NCI-H1105 (cell line): ENCODE measurements at places on chromosomes 6 and 20.

DNA sequence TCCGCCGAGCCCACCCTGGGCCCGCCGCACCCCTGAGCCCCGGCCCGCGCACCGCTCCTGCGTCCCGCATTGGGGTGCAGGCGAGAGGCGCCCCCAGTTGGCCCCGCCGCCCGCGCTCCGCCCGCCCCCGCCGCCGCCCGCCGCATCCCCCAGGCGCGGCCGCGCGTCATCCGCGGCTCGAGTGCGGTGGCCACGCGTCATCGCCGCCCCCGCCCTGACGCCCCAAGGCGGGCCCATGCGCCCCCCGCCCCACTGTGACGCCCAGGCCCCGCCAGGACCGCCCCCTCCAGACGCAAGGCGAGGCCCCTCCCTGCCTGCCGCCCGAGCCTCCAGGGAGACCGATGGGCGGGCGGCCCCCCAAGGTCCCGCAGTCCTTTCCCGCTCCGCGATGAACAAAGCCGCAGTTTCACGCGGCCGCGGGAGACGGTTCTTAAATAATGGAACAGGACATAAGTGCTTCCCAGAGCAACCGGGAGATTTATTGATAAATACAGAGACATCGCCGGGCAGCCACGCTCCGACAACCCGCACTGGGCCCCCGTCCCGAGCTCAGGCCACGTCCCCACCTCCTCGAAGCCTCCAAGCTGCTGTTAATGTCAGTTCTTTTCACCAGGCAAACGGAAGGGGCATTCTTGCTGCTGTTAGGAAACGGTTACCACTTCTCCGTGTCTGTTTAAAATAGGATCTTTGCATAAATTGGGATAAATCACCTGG, at the start of gene ANKRD60:
ANKRD60 (minus strand) TSS at position 170 of the 714 bp plus-strand sequence; CDS start at position 170, 0 bp downstream.
- DNase-seq, result no peak

DNA sequence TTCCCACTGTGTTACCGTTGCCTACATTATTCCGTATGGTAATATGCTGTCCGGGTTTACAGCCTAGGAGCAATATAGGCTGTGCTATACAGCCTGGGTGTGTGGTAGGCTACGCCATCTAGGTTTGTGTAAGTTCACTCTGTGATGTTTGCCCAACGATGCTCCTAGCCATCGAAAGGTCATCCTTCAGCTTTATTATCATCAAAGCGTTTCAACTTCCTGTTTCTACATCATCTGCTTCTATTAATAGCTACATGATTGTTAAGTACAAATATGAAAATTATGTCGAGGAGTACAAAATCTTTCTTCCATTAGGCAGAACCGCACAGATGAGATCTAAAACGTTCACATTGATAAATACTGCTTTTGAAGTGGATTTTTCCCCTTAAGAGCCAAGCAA, 69.9 kb downstream of the PPP1R14C start:
- DNase-seq, result no peak

- DNase-seq, result no peak
Observed at GRCh38 chr6:70821751-70822150, 135.1 kb downstream of the B3GAT2 start.

DNA sequence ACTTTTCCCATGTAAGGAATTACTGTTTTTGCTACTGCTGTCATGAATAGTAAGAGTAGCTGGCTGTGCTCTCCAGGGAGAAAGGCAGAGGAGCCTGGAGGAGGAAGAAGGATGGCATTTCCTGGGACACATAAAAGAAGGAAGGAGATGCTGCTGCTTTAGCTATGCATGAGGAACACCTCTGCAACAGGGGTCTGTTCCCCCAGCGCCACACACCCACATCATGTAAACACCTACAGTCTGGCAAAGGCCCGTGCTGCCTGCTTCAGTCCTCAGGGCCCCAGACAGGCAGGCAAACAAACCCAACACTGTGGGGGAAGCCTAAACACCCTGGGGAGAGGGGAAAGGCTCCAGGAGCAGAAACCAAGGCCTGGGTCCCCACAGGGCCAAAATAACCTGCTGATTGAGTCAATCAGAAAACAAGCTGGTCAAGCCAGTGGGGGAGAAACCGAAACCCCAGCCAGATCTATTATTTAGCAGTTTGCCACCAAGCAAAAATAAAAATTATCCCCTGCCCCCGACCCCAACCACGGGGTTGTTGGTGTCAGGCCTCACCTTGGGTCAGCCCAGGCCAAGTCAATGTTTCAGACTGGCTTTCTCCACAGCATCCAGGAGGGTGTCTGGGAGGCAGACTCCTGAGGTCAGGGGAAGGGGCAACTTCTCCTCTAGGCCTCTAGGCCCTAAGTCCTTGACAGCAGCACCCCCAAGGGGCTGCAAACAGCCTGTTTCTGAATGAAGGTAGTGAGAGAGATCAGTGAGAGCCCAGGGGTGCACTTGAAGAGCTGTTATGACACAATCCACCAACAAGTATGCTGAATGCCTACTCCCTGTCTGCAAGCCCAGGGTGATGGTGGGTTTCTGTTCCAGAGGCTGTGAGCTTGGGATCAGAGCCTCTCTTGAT, 34.6 kb upstream of the SCUBE3 start:
- DNase-seq, result no peak

DNA sequence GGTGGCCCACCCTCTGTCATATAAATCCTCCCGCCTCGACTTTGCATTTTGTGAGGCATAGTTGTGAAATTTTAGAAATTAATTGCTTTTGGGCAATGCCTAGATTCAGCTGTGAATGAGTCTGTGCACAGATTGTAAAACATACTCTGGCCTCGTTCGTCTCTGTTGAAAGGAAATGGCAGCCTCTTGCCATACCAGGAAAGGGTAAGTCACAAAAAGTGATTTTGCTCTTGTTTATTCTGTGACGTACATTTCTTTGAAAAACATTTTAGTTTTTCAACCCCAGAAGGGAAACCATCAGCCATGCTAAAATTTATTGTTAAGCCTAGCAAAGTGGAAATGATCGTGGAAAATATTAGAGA, 15.3 kb upstream of the EXOC2 start:
- DNase-seq, result no peak

DNA sequence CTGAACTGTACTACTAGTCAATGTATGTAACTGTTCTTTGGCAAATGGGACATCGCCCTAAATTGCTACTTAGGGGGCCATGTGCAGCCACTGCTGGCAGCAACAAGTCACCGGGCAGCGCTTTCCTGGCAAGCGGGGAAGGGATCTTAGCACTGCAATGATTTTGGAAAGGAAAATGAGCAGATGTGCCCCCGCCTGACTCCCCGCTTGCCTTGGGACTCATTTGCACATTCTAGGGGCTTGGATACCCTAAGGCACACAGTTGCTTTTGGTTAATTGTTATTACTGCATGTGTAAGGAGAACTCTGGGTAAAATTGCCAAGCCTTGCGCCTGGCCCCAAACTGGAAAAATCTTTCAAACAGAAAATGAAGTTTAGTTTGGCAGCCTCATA, 32.2 kb downstream of the CD83 start:
- DNase-seq, result no peak

DNA sequence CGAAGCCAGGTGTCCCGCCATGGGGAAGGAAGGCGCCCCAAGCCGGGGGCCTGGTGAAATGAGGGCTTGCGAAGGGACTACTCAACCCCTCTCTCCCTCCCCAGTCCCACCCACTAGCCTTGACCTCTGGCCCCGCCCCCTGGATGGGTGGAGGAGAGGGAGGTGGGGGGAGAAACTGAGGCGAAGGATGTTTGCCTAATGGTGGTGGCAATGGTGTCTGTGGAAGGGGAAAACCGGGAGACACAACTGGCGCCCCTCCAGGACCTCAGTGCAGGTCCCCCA, at the start of gene POU5F1:
POU5F1 (minus strand) TSS at position 83 of the 282 bp plus-strand sequence; CDS start at position 21, 62 bp downstream.
- DNase-seq, result no peak

DNA sequence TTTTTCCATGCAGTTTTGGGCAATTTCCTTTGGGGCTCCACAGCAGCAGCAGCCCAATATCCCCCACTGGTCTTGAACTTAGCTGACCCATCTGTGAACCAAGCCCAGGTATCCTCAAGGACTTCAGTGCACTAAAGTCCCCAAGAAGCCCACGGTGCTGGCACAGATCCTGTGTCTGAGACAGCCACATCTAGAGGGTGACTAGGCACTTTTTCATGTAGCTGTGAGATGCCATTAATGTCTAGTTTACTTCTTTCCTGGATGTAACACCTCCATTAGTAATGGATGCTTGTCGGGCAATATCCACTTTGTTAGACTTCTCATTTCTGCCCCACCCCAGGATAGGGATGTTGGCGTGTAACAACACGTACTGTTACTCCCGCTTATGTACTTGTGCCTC, 176.2 kb upstream of the PROKR2 start:
- DNase-seq, result no peak

DNA sequence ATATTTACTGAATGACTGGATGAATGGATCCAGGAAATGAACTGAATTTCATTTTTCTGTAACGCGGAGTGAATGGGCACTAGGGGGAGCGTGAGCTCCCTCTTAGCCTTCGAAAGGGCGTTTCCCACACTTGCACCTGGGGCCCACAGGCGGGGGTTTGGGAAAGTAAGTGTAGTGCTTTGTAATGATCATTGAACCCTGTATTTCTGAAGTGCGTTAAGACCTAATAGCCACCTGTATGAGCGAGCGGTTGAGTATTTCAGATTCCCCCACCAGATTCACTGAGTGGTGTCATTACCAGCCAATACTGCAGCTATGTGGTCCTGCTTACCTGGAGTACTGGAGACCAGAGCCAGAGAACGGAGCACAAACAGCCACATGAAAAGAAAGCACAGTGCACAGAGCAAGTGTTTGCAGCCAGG, 10.5 kb downstream of the SYTL3 start:
- DNase-seq, result peak; percentile 98

- DNase-seq, result no peak
Observed at GRCh38 chr20:57465486-57465885, 59.5 kb downstream of the CTCFL start.

GRCh38 chr20:51162015-51162414, 139.1 kb upstream of the KCNG1 start:
- no peak for DNase-seq

DNA sequence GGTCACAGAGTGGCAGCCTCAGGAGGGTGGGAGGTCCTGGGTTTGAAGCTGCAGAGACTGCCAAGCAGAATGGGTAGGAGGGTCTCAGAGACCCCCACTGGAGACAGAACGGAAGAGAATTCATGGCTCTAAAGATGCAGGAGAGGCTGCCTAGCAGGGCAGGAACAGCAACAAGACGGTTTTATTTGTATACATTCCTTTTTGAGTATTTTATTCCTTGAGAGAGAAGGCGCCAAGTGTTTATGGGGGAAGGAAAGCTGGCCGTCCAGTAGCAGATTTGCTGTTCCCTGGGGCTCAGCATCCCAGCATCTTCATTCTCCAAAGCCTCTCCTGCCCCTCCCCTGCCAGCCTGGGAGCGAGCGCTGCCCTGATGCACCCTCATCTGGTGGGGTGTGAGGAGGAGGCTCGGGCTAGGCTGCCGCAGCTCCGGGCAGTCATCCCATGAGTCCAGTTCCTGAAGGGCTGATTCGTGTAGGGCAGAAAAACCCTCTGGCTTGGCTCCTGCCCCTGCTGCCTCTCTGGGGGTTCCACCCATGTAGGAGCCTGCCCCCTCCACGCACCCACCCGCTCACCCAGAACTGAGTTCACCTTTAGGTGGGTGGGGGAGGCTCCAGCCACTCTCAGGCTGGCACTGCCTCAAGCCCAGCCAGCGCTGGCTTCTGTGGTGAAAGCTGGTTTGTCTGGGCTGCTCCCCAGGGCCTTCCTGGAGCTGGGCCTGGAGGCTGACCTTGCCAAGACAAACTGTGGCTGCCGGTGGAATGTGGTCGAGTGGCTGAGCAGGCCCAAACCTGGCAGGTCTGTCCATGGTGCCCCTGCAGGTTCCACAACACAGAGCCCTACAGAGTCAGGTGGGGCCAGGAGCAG, 32.4 kb downstream of the CPXM1 start:
- no peak for DNase-seq

- DNase-seq, result no peak
Observed at GRCh38 chr6:108847738-108848115, 495 bp upstream of the ARMC2 start.

- no peak for DNase-seq
Observed at GRCh38 chr6:90186637-90187371, 109.8 kb downstream of the BACH2 start.

GRCh38 chr6:163455552-163455951, 41.0 kb downstream of the QKI start:
- DNase-seq, result no peak

DNA sequence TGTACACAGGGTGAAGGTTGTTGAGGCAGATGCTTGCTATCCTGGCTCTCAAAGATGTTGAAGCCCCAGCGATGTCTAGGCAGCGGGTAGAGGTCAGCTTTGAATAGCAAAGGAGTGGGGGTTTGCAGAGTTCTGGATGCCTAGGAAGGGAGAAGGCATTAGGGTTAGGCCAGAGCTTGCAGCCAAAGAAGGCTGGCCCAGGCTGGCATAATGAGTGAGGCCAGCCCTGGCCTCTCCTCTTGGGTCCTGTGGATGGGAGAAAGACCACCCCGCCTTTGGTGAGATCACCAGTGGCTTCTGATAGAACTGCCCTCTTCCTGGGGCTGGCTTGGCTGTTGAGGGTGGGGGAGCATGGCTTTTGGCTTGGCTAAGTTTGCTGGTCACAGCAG, 406 bp upstream of the WFDC5 start:
- DNase-seq, result no peak

DNA sequence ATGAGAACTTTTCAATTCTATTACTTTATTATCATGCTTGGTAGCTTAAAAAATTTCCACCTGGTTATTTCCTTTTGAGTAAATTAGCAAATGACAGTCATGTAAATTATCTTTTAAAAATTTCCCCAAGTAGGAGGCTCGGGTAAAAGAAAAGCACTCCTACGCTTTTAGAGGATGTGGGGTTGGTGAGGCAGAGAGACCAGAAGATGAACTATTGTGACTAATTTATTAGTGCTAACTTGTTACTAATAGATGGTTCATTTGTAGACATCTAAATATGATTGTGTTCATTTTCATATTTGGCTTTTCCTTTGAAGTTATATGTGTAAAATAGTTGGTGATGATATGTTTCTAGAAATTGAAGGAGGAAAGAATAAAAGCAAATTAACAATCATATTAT, 27.0 kb downstream of the ZNF292 start:
- no peak for DNase-seq

- no peak for DNase-seq
Observed at GRCh38 chr6:110315869-110316398, 42.2 kb downstream of the METTL24 start.

DNA sequence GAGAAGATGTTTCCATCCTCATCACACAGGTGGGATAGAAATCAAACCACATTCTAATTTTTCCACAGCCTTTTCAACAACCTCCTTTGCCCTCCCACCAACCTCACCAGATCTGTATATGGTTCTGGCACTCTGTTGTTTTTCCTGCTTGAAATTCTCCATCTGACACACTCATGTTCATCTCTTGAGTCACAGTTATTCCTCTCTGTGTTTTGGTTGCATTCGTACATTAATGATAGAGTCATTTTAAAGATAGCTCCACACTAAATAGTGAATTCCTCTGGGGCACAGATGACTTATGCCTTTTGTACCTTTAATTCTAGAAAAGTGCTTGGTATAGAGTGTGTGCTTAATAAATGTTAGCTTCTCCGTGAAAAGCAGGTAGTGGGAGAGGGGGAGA, 1.4 kb upstream of the GCLC start:
- DNase-seq, result no peak

DNA sequence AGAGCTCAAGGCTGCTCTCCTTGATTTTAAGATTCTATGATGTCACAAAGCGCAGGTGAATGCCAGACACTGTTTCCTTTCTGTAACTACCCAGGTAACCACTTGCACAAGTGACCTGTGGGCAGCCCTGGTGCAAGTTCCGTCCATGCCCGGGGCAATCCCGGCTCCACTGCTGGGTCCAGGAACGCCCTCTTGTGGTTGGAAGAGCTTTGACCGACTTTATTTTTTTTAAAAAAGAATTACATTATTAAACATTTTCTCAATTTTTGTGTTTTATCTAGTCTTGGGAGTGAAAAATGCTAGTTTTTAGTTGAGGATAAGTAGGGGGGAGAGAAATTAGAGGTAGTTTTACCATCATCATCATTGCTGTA, 695.2 kb downstream of the QKI start:
- DNase-seq, result no peak

GRCh38 chr20:588932-589672, 21.0 kb downstream of the TCF15 start:
- DNase-seq, result no peak
